ENCODE measurements at places on chromosomes 16 and 17. TPM values are rescaled to one million over a fixed set of nuclear protein-coding genes. Genes with fewer than 3 reads are reported as not detected.

GRCh38 chr16:2959206-2959605 lies 4.9 kb upstream of the KREMEN2 start:
- no peak for DNase-seq

- peak; percentile 69 for DNase-seq
Observed at GRCh38 chr16:66903544-66904427, 14.9 kb downstream of the CDH16 start.

DNA sequence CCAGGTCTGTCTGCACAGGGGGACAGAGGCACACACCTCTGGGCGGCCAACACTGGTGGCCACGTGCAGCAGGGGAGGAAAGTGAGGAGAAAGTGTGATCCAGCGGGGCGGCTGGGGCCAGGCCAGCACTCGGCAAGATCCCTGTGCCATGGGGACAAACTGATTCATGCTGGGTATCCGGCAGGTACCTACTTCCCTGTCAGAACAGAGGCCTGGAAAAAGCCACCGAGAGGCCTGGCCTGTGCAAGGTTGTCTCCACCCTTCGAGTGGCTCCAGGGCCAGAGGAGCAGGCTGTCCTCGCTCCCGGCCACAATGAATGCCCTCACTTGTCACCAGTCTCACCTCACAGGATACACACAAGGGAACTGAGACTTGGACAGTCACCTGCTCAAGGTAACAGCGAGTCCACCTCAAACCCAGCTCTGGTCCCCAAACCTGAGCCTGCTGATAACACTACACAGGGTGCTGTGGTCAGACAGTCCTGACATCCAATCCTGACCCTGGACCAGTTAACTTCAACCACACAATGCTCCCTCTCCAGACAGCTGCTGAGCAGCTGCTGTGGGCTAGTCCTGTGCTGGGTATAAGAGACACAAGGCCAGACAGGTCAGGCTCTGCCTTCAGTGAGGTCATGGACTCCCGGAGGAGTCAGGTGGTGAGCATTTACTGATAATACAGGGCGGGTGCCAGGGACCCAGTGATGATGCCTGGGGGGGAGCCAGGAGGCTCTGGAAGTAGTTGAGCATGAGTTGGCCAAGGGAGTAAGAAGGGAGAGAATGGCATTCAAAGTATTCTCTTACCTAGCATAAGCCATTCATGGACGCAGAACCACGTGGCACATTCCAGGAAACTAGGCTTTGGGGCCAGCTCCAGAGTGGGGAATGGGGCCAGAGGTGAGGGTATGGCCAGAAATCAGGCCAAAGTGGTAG lies 53.0 kb downstream of the VAC14 start:
- no peak for DNase-seq

DNA sequence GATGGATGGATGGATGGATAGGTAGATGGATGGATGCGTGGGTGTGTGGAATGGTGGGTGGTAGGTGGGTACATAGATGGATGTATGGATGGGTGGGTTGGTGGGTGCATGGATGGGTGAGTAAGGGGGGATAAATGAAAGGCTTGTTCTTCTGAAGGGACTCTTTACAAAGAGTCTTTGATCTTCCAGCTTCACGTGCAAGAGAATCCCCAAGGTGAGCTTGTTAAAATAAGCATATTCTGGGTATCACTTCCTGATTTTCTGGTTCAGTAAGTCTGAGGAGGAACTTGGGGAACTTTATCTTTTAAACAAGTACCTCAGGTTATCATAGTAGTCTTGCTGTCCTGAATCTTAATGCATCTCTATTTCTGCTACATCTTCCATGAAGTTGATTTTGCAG lies 639.1 kb downstream of the MAF start:
- DNase-seq = no peak

DNA sequence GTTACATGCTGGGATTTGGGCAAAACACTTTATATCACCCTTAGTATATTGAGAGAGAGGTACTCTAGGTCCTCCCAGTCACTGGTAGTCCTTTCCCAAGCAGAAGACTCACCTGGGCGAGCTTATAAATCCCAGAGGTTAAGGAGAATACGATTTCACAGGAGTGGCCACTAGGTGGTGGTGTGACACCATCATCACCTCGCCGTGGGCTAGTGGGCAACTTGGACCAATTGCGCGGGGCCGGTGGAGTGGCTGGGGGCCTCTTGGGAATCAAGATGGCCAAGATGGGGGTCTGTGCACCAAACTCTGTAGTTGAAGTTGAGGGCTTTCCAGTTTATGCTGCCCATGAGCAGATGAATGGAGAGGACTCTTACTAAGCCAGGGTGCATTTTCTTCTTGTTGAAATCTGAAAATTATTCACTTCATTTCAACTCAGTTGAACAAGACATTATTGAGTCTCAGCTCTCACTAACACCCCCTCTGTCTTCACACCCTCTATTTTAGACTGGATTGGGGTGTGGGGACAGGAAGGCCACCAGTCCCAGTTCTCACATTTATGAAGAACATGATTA lies 38.2 kb upstream of the PIRT start:
- DNase-seq = no peak

DNA sequence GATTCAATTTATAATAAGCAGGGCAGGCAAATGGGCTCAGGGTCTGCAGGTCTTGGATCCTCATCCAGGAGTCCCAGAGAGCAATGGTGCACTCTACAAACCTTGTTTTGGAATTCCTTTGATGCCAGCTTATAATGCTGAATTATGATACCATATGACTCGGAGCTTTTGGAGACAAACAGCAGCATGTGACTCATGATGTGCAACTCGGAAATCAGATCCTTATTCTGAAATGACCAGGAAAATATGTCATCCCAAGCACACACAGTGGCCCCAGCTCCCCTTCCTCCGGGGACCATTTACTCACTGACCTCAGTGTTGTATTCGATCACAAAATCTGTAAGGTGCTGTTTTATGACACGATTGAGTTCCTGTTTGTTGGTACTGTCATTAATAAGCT lies 20.2 kb upstream of the UMOD start:
- DNase-seq = no peak

DNA sequence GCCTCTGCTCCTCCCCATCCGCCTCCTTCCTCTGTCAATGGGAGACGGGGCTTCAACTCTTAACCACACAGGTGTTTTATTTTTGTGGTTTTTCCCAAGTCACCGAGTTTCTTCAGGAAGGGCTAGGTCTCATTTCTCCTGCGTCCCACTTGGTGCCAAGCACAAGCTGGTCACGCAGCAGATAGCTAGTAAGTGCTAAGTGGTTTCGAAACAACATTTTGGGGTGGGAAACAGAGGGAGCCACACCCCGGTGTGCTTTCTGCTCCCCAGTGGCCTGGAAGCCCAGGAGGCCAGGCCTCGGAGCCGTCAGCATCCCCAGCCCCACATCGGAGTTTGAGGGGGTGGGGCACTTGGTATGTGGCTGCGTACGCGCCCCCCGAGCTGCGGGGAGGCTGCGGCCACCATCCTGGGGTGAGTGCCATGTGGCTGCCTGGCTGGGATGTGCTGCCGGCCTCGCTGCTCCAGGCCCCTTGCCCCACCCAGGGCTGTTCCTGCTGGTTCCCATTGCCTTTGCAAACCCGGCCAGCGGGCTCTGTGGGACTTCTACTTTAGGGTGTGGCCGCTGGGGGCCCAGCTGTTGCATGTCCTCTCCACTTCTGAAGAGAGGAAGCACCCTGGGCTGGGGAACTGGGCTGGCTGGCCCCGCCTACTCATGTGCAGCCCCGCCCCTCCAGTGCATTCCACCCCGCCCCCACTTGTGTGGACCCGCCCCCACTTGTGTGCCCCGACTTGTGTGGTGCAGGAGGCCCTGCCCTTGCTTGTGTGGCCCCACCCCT lies 55.6 kb downstream of the BAIAP2 start:
- DNase-seq = no peak

DNA sequence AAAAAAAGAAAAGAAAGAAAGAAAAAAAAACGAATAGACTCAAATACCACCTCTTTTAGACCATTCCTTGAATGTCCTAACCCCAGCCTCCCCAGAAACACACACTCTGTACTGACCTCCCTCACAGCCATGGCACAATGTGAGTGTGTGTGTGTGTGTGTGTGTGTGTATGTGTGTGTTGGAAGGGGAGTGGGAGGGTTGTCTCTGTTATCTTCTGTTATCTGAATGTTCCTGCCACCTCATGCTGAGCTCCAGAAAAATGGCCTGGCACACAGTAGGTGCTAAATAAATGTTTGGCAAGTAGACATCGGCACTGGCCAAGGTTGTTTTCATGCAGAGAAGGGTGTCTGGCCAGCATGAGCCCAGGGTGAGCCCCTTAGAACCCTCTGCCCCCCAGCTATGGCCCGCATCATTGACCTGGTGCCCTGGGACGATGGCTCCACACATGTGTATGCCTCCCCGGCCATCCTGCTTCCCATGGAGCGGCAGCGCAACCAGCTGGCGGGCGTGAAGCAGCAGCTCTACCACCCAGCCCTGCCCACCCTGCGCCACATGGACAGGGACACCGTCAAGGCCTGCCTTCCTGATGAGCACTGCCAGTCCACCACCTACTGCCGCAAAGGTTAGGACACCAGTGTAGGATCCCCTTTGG lies 6.6 kb upstream of the CNGB1 start:
- DNase-seq = peak; percentile 75

- no peak for DNase-seq
Observed at GRCh38 chr17:71726341-71726740, 394.5 kb upstream of the SOX9 start.

DNA sequence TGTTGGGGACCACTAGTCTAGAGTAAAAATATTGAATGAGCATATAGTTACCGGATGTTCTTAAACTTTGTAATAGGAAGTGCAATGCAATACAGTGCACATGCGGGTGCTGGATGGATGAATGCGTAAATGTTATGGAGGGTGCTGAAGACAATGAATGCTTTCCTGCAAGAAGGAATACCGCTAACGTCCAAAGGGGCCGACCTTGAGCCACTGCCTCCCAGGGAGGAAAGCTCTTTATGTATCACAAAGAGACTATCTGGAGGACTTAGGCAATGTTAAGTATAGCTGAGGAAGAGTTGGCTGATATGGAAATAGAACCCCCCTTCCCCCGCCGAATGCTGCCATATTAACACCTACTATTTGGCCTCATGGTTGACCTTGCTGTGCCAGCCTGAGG lies 27.5 kb upstream of the SHCBP1 start:
- no peak for DNase-seq

DNA sequence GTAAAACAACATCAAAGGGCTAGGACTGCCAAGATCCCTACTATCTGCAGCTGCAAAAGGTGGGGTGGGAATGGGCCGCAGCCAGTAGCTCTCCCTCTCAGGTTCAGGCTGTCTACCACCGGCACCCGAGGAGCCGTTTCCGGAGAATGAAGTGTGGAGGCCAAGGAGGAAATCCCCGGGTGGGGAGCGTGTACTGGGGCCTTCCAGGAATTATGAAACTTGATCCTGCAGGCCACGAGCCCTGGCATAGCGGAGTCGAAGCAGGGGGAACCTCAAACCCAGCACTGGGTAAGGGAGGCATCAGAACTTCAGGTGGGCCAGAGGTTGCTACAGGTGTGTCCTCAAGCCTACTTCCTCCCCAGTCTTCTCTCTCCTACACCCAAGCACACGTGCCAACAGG lies 5.1 kb downstream of the INPP5K start:
- no peak for DNase-seq

DNA sequence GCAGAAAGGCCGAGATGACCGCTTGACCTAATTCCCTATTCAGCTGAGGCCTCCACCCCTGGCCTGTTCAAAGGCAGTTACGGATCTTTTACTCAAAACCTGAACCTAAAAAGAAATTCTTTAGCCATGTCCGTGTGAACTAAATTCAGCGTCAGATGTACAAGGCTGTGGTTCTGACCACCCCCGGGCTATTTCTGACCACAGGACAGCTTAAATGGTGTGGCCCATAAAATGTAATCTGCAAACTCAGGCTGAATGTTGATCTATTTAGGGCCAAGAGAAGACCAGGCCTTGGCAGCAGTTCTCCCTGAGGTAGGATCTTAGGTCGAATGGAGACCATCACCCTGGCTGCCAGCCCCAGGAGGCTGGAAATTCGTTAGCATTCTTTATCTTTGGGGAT lies 485.5 kb downstream of the WWOX start:
- DNase-seq = no peak

DNA sequence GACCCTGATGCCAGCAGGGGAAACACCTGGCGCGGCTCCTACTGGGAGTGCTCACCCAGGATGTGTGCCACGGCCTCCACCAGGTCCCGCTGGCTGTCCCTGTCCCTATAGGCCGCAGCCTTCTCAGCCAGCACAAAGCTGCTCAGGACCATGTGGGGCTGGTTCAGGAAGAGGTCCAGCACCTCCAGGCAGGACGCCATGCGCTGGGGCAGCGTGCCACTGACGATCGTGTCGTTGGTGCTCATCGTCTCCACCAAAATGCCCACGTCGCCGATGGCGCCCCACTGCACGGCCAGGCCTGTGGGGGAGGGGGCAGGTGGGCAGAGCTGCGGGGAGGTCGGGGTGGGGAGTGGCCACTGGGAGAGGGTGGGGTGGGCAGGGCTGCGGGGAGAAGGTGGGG lies 15.9 kb upstream of the DUS1L start:
- DNase-seq = no peak

Gene LGALS9
- total RNA-seq = 2.9 TPM

Gene PITPNC1
- 3.2 TPM for total RNA-seq

Gene EPX
- total RNA-seq = not detected

Gene TBC1D3D
- not detected for total RNA-seq

Gene CTRB2
- total RNA-seq = not detected

Gene BANP
- total RNA-seq = 16.7 TPM

Gene ANKRD40CL
- total RNA-seq = not detected

Gene CX3CL1
- total RNA-seq = 11.2 TPM

Gene C17orf100
- 2.0 TPM for total RNA-seq

Gene DHRS7C
- 0.62 TPM for total RNA-seq

Measured in chondrocyte (in vitro differentiated cells).